ENCODE measurements at places on chromosomes 6 and 20.
A peak's percentile ranks its signal among the peaks of the same experiment; 100 is the strongest.

DNA sequence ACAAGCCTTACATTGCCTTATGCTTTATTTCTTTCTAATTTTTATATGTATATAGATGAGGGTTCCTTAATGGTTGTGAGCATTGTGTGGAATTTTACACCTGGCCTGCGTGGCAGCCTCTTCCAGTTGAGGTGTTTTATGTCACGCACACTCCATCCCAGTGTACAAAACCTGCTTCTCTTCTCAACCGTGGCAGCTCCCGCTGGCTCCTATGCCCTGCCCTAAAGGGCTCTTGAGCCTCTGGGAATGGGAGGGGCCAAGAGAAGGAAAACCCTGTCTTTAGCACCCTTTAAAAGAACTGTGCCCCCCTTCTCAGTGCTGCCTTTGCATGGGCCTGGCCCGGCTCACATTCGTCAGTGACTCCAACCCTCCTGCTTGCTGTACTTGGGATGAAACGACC, 4.3 kb upstream of the DNAJC5 start:
- DNase-seq, result no peak

- DNase-seq, result no peak
These were observed 46.6 kb upstream of the TMEM30A start for GRCh38 chr6:75331151-75331550.

DNA sequence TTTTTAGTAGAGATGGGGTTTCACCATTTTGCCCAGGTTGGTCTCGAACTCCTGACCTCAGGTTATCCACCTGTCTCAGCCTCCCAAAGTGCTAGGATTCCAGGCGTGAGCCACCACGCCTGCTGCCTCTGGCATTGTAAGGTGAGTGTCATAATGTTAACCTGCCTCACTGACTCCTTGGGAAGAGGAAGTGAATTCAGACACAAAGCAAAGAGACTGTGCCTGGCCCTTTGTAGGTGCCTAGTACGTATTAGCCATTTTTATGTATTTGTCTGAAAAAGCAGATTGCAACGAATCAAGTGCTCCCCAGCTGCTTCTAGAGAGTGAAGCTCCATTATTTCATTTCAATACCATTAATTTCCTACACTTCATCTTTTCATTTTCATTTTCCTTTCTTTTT, 260.5 kb downstream of the SAMD5 start:
- no peak for DNase-seq

DNA sequence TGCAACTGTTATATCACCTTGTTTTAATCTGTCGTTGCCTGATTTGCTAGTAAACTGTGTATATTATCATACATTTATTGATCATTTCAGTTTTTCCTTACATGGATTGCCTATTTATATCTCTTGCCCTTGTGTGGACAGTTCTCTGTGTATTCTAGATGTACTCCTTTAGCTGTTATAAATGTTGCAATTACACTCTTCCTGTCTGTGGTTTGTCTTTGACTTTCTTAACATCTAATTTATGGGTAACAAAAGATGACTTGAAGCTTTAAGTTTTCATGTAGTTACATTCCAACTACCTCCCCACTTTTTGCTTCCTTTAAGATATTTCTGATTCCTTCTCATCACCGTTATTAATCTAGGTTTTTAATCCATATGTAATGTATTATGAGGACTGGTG, 22.6 kb downstream of the PLCB1 start:
- DNase-seq, result no peak

- DNase-seq, result no peak
These were observed 55.3 kb downstream of the RARS2 start for GRCh38 chr6:87534377-87535047.

GRCh38 chr6:96760153-96760687, 77.1 kb downstream of the GPR63 start:
- no peak for DNase-seq

- no peak for DNase-seq
These were observed 362.6 kb downstream of the CD109 start for GRCh38 chr6:74058606-74059005.

DNA sequence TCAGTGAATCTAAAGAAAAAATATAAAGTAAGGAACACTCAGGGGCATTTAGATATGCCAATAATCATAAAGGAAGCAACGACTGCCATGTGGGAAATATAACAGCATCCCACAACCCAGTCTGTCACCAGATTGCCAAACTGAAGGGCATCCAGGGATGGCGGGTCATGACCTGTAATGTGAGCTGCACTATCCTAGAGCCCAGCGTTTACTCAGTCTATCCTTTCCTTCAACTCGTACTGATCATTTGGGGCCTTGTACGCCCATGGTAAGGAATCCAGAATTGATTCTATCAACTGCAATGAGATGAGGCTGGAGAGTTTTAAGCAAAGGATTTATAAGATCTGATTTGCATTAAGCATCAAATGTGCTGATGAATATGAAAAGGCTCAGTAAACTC, 5.3 kb downstream of the TRPC4AP start:
- no peak for DNase-seq

DNA sequence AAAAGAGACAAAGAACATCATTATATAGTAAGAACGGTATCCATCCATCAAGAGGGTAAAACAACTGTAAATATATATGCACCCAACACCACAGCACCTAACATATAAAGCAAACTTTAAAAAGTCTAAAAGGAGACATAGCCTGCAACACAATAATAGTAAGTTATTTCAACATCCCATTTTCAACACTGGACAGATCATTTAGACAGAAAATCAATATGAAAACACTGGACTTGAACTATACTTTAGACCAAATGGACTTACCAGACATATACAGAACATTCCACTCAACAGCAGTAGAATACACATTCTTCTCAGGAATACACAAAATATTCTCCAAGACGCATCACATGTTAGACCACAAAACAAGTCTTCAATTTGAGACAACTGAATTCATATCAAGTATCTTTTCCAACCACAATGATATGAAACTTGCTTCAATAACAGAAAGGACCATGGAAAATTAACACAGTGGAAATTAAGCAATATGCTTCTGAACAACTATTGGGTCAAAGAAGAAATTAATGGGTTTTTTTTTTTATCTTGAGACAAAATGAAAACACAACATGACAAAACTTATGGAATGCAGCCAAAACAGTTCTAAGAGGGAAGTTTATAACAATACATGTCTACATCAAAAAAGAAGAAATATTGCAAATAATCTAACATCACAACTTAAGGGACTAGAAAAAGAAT, 23.9 kb upstream of the ASF1A start:
- no peak for DNase-seq

GRCh38 chr6:42724825-42725224, 2.4 kb upstream of the PRPH2 start:
- DNase-seq, result no peak

GRCh38 chr6:163422550-163422949, 8.0 kb downstream of the QKI start:
- no peak for DNase-seq

DNA sequence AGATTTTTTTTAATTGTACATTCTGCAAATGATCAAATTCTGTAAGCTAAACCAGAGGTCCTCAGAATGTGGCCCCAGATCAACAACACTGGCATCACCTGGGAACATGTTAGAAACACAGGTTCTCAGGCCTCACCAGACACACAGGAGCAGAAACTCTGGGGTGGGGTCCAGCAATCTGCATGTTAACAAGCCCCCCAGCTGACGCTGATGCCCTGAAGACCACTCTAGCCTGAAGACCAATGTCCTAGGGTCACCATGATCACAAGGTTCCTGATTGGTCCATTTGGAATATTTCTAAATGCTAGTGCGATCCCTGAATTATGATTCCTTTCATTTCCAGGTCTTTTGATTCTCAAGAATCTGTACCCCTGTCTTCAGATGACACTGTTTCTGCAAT, 2.4 kb upstream of the LY86 start:
- DNase-seq, result no peak

- DNase-seq, result peak; percentile 85
These were observed at the start of gene CDKAL1 for GRCh38 chr6:20534295-20535262. TSS of gene CDKAL1 (plus strand) at chr6:20534457. CDS start at chr6:20546351, 11,894 bp downstream.

DNA sequence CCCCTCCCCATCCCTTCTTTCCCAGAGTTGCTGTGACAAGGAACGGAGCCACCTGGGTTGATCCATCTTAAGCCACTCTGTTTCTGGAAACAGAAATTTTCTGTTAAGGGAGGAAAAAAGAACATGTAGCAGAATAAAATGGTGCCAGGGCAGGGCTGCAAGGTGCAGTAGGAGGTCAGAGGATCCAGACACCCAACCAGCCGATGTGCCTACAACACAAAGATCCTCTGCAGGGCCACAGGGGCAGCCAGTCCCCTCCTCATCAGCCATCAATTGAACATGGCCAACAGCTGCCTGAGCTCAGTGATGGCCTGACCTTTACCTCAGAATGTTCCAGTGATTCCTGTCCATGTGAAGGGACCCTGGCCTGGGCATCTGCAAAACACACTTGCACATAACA, 11.9 kb downstream of the MDFI start:
- DNase-seq, result no peak

GRCh38 chr6:18388271-18388670, 1.1 kb downstream of the RNF144B start:
- DNase-seq, result no peak

DNA sequence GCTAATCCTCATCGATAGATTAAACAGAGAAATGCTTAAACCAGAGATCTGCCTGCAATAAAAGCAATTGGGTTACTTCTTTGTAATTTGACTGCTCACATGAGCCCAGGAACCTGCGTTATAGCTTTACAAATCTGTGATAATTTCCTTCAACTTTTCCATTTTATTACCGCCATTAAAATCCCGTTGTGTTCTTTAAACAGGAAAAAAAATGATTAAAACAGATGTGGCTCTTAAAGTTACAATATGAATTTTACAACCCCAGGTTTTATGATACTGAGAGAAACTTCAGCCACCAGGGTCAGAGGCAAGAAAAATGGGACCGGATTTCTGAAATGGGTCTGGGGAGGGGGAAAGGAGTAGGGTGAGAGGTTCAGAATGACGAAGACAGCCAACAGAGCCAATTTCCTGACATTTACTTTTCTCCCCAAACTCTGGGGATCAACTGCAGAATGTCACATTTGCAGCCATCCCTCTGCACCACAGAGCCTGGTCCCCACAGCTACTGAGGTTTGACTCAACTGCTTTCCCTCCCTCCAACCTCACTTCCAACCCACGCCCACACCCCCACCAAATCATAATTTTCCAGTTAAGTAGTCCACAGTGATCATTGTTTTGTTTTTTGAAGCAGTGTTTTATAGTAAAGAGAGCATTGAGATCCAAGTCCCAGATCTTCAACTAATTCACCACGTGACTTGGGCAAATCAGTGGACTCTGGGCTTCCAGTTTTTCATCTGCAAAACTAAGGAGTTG, 77.6 kb upstream of the EYA2 start:
- no peak for DNase-seq

- DNase-seq, result no peak
These were observed 101.9 kb upstream of the NAA20 start for GRCh38 chr20:19915111-19915798.

GRCh38 chr6:1705183-1705582, 95.5 kb downstream of the FOXC1 start:
- no peak for DNase-seq

GRCh38 chr6:12069891-12070529, 57.9 kb downstream of the HIVEP1 start:
- DNase-seq, result no peak

- no peak for DNase-seq
These were observed 395.8 kb upstream of the MARCKS start for GRCh38 chr6:113461153-113461932.

- DNase-seq, result no peak
These were observed 86.7 kb upstream of the NEDD9 start for GRCh38 chr6:11318835-11319813.

- no peak for DNase-seq
These were observed 962.9 kb upstream of the SLC35B3 start for GRCh38 chr6:9398071-9398766.

- no peak for DNase-seq
These were observed 27.7 kb downstream of the FAM50B start for GRCh38 chr6:3876866-3877265.

DNA sequence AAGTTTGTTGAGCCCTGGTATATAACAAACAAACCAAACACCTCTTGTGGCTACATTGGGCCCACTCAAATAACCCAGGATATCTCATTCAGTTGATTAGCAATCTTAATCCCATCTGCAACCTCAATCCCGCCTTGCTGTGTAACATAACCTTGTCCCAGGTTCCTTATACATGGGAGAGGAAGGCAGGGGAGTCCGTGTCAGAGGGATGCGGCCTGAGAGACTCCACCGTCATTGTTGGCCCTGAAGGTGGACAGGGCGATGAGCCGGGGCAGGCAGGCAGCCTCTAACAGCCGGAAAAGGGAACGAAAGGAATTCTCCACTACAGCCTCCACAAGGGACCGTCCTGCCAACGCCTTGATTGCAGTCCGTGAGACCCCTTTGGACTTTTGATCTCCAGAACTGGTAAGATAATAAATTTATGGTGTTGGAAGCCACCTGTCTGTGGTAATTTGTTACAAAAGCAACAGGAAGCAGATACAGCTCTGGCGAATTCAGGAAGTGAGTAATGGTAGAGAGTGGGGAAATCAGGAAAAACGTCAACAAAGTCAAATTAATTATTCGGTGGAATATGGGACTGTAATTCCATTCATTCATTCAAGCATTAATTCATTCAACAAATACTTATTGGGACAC, 124.5 kb upstream of the SALL4 start:
- no peak for DNase-seq

DNA sequence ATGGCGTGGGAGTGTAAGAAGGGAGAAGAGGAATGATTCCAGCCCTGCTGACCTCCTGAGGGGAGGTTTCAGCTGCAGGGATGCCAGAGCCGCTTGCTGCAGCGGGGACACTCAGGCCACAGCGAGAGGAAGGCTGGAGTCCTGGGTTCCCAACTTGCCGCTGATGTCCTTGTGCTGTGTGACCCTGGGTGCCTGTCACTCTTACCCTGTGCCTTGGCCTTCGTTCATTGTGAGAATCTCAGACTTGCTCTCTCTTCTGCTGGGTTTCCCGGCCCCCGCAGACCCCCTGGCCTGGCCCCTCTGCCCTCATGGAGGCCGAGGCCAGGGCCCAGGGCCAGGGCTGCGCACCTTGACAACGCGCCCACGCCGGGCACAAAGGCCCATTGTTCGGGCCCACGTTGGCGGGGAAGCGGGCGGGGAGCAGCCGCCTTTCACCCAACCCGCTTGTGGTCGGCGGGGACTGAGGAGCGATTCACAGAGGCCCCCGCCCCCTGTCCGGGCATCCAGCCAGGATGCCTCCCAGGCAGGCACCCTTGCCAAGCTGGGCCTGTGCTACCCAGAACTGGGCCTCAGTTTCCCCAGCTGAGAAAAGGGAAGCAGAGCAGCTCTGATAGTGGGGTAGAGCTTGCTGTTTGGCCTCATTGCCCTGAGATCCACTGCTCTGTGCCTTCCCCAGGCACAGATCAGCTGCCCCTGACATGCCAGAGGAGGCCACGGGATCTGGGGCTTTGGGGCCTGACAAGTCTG, 52.4 kb downstream of the CEBPB start:
- DNase-seq, result no peak

DNA sequence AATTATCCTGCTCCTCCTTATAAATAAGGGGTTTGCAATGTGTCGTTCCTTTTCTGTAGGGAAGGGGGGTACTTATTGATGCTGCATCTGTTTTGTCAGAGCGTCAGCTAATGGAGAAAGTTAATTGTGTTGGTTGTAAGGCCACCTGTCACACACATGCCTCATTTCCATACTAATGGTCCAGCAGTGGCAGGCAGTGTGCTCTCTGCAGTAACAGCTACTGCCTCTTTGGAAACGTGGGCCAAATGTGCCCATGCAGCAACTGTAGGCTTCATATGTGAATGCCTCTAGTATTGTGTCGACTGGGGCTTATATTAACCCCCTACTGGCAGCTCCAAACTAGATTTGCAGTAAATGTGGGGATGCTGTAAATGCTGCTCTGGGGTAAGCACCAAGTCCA, 56.3 kb upstream of the OLIG3 start:
- DNase-seq, result no peak

- no peak for DNase-seq
These were observed 271.6 kb upstream of the PRND start for GRCh38 chr20:4449957-4450715.

- DNase-seq, result no peak
These were observed 67.6 kb downstream of the CD2AP start for GRCh38 chr6:47545223-47545622.
